ENCODE measurements at places on chromosomes 7 and 10.
A peak's percentile ranks its signal among the peaks of the same experiment; 100 is the strongest.

- DNase-seq, result no peak
Measured at GRCh38 chr7:73519867-73520672, 2.0 kb downstream of the BAZ1B start.

- DNase-seq, result no peak
Measured at GRCh38 chr7:13945670-13946069, 43.8 kb downstream of the ETV1 start.

DNA sequence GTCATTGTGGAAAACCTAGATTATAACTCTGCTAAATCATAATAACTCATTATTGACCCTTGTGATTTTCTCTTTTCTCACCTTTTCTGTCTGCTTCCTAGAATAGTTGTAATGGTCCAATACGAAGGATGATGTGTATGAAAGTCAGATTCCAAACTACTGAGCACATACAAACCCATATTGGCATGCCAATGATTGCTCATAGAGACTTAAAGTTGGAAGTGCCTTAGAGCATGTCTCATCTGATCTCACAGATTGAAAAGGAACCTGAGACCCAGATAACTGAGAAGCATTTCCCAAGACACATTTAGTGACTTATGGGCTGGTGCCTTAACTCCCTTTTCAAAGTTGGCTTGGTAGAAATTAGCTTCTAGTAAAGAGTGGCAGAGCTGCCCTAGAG, 594.3 kb downstream of the REEP3 start:
- no peak for DNase-seq

GRCh38 chr7:102891693-102892261, 21.0 kb upstream of the LRRC17 start:
- peak; percentile 10 for DNase-seq

- no peak for DNase-seq
Measured at GRCh38 chr7:45642044-45642443, 67.9 kb downstream of the ADCY1 start.

- DNase-seq, result no peak
Measured at GRCh38 chr10:35780970-35781642, 139.0 kb upstream of the FZD8 start.

- no peak for DNase-seq
Measured at GRCh38 chr7:123230603-123231002, 30.8 kb upstream of the SLC13A1 start.

GRCh38 chr7:1060315-1061072, 16.1 kb downstream of the GPR146 start:
- DNase-seq, result no peak

Measured in amygdala (tissue), 56 donors.